ENCODE measurements at places on chromosomes 12 and 14.

GRCh38 chr12:68623984-68624383 lies 13.3 kb downstream of the RAP1B start:
- no peak for DNase-seq

DNA sequence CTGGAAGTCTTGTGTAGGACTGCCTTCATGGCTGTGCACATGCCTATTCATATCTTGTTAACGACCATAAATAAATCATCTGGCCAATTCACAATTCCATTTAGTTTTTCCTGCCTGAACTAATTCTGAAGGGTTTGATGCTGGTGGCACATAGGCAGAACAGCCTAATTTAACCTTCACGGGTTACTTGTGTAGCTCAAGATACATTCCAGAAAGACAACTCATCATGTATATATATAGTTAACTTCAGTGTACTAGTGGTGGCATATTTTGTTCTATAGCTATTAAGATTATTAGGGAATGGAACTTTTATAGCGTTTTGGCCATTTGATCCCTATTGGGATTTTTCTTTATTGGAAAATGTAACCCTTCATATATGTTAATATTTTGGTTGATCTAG lies 31.4 kb downstream of the CFAP54 start:
- DNase-seq: no peak

DNA sequence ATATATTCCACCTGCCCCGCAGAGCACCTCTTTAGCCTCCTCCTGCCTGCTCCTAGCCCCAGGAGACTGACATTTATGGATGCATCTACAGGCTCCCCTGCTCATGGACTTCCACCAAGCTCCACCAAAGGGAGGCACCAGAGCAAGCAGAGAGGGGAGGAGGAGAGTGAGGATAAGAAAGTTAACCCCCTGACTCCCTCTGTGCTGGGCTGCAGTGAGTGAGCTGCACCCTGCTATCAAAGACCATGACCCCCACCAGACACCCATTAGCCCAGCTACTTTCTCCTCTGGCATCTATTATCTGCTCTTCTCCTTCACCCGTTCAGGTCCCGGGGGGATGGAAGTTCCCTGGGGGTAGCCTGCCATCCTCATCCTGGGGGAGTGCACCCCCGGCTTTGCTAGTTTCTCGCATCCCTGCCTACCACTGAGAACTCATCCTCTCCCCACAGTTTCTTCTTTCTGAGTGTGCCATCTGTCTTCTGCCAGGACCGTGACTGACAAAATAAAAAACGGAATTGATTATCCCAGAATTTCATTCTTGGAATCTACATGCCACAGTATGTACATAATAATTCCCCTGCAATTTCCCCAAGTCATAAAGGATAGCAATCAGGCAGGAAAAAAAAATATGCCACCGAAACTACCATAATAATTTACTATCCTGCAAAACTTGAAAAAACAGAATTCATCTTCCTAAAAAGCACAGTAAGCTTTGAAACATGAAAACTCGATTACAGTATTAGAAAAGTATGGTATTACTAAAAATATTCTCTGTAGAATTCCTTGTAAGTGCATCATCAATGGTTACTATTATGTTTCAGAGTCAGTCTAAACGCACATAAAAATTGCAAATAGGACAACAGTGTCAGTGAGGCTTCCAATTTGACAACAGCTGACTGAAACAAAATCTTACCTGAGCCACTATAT lies 45.2 kb downstream of the FOXN3 start:
- DNase-seq: no peak

DNA sequence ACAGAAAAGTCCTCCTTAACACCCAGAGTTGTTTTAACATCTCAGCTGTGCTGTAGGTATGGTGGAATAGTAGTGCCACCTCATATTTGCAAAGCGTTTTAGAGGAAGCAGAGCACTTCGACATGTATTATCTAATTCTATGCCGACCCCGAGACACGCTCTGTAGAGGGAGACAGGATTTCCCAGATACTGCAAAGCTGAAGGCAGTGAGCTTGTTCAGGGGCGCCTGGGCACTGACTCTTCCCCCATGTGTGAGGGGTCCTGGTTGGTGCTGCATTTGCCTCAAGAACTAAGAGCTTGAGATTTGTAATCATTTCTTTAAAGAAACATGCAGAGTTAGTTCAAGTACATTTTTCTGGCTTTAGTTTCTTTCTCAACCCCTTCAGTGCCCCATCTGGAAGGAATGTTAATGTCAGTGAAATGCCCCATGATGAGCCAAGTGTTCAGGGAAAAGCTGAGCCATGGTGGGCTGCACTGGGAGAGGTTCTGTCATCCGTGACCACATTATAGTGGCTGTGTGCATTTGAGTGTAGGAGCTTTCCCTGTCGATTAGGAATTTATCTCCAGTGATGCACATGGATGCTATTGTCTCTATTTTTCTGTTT lies 66.3 kb downstream of the MBIP start:
- DNase-seq: no peak

- no peak for DNase-seq
These were observed 24.0 kb upstream of the NUDT14 start for GRCh38 chr14:105204931-105205672.

GRCh38 chr12:76197283-76197682 lies 112.8 kb upstream of the NAP1L1 start:
- no peak for DNase-seq

- DNase-seq: peak; percentile 37
These were observed 523 bp downstream of the WSB2 start for GRCh38 chr12:118060301-118061010.

- DNase-seq: no peak
These were observed 575.0 kb downstream of the PRKD1 start for GRCh38 chr14:29352706-29353080.

DNA sequence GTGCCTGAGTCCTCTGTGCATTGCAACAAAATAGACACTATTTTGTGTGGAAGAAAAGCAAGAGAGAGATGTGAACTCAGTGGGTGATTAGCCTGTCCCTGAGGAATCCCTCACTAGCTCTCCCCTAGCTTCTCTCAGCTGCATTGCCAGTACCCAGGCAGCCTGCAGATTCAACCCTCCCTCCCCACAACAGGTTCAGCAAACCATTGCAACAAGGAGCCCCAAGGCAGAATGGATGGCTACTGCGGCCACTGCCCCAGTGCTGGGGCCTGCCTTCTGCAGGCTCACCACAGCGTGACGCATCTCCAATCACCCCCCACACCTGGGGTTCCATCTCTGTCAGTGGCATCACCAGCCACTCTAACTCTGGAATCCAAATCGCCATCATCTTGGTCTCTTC lies 2.3 kb downstream of the CRACR2A start:
- no peak for DNase-seq

GRCh38 chr12:33357181-33357580 lies 82.4 kb downstream of the SYT10 start:
- no peak for DNase-seq

DNA sequence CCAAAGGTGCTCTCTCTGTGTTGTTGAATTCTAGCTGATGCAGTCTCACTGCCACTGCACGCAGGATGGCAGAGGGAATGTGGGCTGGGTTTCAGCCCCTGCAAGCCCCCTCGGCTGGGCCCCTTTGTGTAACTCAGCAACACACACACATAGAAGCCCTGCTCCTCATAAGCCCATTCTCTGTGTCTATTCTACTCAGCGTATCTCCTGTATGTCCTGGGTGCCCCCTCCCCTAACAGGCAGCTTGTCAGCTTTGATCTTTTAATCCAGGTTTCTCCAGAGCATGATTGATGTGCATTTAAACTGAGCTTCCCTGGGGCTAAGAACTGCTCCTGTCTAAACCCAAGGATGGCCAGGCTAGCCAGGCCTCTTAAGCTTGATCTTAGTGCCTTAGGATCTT lies 43.0 kb downstream of the SRRM4 start:
- DNase-seq: no peak

GRCh38 chr14:92945544-92945943 lies 22.6 kb downstream of the CHGA start:
- DNase-seq: no peak

DNA sequence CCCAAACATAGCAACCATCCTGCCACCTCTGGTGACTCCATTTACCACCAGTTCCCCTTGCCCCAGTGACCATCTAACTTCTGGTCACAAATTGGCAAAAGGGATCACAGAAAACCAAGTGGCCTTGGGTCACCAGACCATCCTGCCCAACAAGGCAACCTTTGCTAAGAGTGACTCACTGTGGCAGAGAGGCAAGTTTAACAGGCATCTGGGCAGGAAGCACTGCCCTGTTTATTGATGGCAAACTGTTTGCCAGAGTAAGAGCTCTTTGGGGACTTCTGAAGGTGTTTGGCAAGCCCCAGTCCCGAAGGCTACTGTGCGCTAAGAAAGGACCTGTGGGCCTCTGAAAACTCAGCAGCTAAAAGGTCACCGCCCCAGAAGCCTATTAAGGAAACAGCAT lies 28.2 kb upstream of the TMEM233 start:
- DNase-seq: no peak

- no peak for DNase-seq
These were observed 135.8 kb downstream of the ITPR2 start for GRCh38 chr12:26697217-26697616.

DNA sequence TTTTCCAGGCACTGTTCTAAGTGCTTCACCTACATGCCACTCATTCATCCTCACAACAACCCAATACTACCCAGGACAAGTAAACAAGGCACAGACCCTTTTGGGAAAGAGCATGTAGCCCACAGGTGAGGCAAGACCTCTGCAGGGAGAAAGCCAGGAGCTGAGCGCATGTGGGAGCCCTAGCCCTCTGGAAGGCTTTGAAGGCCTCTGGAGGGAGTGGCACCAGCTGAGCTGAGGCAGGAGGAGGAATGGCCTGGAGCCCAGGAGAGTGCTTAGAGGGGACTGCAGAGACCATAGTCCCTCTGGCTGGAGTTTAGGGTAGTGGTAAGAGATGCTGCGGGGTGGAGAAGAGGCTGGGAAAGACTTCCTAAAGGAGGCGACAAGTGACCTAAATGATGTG lies 516.5 kb downstream of the FUT8 start:
- no peak for DNase-seq

DNA sequence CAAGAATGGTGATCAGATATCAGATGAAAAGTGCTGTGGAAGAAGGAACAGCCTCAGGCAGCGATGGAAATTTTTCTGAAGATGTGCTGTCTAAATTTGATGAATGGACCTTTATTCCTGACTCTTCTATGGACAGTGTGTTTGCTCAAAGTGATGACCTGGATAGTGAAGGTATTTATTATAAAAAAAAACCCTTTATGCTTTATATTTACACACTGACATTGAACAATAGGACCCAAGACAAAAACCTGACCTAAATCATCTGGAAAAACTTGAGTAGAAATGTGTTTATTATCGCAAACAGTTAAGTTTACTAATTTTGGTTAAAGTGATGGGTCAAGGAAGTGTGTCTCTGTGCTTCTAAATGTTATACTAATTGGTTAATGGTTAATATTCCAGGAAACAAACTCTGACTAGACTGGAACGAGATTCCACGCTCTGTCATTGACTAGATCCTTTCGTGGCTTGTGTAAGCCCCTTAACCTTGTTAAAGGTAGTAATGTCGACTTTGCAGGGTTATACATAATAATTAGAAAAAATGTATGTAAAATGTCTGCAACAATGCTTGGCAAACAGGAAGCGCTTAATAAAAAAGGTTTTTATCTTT lies 62.7 kb downstream of the LRRK2 start:
- DNase-seq: no peak

DNA sequence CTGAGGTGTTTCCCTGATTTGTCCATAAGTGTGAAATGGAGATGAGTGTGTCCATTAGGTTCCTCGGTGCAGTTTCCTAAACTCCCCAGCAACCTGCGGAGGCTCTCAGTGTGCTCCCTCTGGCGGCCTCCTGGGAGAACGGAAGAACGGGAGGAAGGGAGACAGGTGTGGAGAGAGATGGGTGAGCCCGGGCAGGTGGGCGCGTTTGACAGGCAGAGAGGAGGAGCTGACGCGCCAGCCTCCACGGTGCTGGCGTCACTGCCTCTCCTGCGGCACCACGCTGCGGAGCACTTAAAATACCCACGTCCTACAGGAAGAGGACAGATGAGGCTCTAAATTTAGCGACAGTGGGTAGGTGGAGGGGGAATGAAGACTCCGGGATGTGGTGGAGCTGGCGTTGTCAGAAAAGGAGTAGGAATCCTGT lies 26.8 kb upstream of the PEX5 start:
- DNase-seq: peak; percentile 82

- no peak for DNase-seq
These were observed 106.6 kb upstream of the NCOR2 start for GRCh38 chr12:124673801-124674617.

DNA sequence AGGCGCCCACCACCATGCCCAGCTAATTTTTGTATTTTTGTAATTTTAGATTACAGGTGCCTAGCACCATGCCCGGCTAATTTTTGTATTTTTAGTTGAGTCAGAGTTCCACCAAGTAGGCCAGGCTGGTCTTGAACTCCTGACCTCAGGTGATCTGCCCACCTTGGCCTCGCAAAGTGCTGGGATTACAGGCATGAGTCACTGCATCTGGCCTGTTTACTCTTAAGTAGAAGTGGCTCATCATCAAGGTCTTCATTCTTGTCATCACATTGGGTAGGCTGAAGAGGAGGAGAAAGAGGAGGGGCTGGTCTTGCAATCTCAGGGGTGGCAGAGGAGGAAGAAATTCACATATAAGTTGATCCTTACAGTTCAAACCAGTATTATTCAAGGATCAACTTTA lies 152.4 kb upstream of the ATP2B1 start:
- DNase-seq: peak; percentile 23

GRCh38 chr14:32142754-32143437 lies 58.9 kb upstream of the RNU6-7 start:
- DNase-seq: no peak

DNA sequence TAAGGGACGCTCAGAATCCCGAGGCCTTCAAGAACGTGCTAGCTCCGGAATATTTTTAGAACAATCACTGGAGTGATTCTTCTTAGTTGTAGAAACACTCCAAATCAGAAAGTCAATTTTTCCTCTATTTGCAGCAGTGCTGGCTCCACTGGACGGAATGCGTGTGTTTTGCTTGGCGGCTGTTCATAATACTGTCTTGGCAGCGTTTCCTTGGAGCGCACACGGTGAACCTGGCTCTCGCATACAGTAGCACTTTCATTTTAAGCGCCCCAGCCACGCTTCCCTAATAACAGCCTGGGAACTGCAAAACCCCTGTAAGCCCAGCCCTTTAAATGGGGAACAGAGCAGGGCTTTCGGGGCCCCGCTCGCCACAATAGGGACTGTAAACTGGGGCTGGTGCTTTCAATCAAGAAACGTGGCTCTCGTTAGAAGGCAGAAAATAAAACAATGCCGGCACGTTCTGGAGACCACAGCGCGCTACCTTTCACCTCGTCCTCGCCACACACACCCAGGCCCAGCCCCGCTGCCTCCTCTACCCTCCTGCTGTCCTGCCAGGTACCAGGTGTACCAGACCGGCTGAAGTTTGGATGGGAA lies 79.9 kb downstream of the BCL11B start:
- DNase-seq: peak; percentile 55

DNA sequence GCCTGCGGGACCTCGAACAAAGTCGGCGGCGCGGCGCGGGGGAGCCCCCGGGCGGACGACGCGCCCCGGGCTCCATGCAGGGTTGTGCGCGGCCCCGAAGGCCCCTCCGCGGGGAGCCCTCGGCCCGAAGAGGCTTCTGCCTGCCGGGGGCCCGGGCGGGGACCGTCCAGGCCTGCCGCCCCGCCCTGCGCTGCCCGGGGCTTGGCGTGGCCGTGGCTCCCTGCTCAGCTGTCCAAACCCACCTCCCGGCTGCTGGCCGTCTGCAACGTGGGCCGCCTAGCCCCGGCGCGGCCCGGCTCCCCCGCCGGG lies 670 bp downstream of the DYRK2 start:
- DNase-seq: no peak

GRCh38 chr14:91036741-91037469 lies 23.5 kb downstream of the RPS6KA5 start:
- DNase-seq: no peak

- no peak for DNase-seq
These were observed 672.4 kb upstream of the FLRT2 start for GRCh38 chr14:84857571-84857970.

- peak; percentile 51 for DNase-seq
These were observed 64.2 kb downstream of the LLPH start for GRCh38 chr12:66066137-66066928.

Measured in LoVo (cell line).